ENCODE measurements at places on chromosomes 7 and 10.

- DNase-seq: no peak
Observed at GRCh38 chr10:120827251-120827875, 23.8 kb upstream of the WDR11 start.

GRCh38 chr10:21803374-21803773 is 200.2 kb downstream of the DNAJC1 start:
- DNase-seq: no peak

DNA sequence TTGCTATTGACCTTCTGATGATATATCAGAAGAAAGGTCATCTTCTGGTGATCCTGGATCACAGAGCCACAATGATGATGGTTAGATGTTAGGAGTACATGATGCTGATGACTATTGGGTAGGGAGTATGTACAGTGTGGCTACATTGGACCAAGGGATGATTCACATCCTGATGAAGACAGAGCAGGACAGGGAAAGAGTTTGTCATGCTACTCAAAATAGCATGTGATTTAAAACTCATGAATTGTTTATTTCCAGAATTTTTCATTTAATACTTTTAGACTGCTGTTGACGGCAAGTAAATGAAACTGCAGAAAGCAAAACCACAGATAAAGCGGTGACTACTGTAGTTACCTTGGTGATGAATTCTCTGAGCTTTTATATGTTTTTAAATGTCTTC is 397.3 kb downstream of the PPP1R3A start:
- no peak for DNase-seq

GRCh38 chr10:115052226-115052625 is 40.9 kb upstream of the ATRNL1 start:
- DNase-seq: no peak

DNA sequence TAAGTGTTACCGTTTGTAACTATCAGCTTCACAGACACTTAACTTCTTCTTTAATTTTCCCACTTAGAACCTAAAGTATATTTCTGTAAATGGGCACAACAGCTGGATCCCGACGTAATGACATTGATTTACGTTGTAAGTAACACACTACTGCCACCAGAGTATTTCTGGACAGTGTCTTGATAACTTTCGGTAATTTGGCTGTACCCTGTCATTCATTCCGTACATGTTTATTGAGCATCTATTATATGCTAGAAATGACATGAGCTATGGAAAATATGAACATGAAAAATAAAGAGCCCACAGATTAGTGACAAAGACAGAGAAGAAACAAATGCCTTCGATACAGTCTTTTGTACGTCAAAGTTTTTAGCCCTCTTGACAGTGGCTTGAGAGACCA is 291.4 kb downstream of the CCDC3 start:
- no peak for DNase-seq

GRCh38 chr10:119371704-119372663 is 164.6 kb downstream of the GRK5 start:
- no peak for DNase-seq

DNA sequence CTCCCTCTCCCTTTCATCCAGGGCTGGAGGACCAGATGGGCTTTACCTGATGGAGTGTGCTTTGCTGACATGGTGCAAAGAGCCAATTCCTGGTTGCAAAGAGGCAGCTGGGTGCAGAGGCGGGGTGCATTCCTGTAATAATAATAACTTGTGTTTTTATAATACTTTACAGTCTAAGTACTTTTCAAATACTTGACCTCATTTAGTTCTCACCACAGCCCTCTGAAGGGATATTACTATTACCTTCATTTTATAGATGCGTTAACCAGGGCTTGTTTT is 70.4 kb downstream of the TCF7L2 start:
- DNase-seq: no peak

GRCh38 chr10:119079599-119080520 is 757 bp downstream of the EIF3A start:
- DNase-seq: peak; percentile 93

DNA sequence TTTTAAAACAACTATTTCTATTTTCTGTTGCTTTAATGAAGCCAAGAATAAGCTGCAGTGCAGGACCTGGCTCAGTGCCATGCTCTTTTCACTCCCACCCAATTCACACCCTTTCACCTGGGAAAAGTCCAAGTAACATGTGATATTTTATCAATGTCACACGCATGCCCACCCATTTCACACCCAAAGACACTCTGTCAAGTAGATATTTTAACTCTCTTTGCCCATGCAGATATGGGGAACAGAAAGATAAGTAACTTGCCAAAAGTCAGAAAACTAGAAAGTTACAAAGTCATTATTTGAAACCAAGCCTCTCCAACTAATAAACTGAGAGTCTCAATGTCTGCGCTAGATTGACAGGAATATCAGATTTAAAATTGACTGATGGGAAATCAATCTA is 706.7 kb upstream of the PHF14 start:
- DNase-seq: no peak

- DNase-seq: no peak
Observed at GRCh38 chr10:69494626-69495558, 43.6 kb downstream of the TSPAN15 start.

GRCh38 chr7:75638594-75639070 is 100.1 kb downstream of the HIP1 start:
- peak; percentile 87 for DNase-seq

- DNase-seq: no peak
Observed at GRCh38 chr10:45404087-45404769, 30.2 kb downstream of the ALOX5 start.

- no peak for DNase-seq
Observed at GRCh38 chr7:44145479-44145968, 4.4 kb upstream of the MYL7 start.

DNA sequence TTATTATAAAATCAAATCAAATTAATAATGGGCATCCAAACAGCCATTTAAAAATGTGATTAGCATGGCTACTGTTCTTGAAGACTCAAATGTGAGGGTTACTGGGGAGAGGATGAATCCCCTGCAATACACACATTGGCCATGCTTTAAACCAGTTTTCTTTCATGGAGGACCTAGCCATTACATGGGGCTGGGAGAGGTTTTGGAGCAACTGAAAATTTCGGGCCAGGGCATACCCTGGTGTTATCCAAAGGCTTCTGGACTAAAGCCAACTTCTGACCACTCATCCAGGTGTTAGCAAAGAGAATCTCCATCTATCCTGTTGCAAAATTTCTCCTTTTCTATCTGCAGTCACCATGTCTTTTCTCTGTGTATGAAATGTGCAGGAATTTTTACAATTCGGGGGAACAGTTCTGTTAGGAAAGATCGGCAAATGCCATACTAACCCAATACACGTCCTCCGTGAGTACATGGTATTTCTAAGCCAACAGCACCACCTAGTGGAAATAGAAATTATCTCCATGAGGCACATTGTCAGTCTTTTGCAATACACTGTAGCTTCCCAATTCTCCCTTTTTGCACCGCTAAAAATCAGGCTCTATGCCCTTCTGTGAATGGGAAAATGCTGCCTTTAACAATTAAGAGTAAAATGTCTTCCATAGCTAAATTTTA is 47.0 kb upstream of the ZNF107 start:
- peak; percentile 14 for DNase-seq

- no peak for DNase-seq
Observed at GRCh38 chr7:24725554-24726241, 31.6 kb downstream of the GSDME start.

GRCh38 chr10:62475551-62475950 is 101.4 kb downstream of the ZNF365 start:
- no peak for DNase-seq

DNA sequence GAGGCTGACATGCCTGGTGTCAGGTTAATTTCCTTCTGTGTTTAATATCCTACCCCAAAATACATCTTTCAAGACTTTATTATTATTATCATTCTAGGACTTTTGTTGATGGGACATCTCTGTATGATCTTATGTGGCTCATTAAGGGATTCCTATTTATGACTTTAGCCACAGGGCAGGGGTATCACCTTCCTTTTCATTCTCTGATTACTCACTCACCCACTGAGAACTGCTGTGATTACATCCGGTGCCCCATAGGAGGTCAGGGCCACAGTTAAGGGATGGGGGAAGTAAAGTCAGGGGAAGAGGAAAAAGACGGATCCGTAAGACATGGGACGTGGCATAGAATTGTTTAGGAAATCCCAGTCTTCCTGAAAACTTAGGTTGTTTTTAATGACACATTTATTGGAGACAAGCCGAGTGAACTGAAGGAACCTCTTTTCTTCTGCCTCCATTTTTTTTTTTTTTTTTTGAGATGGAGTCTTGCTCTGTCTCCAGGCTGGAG is 61.0 kb upstream of the PITRM1 start:
- no peak for DNase-seq

DNA sequence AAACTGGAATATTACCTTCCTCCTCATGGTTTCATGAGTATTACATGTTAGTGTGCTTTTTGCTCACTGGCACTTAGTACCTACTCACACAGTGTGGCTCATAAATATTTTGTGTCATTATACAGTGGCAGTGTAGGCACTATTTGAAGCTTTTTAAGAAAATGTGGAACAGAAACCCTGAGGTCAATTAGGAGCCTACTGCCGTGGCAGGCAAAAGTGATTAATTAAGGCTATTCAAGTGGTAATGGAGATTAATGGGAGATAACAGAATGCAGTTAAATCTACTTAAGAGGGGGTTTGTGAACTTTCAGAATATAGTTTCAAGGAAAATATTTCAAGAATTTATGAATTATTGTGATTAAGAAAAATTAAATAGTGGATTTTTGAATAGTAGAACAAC is 277.6 kb downstream of the HGF start:
- no peak for DNase-seq

DNA sequence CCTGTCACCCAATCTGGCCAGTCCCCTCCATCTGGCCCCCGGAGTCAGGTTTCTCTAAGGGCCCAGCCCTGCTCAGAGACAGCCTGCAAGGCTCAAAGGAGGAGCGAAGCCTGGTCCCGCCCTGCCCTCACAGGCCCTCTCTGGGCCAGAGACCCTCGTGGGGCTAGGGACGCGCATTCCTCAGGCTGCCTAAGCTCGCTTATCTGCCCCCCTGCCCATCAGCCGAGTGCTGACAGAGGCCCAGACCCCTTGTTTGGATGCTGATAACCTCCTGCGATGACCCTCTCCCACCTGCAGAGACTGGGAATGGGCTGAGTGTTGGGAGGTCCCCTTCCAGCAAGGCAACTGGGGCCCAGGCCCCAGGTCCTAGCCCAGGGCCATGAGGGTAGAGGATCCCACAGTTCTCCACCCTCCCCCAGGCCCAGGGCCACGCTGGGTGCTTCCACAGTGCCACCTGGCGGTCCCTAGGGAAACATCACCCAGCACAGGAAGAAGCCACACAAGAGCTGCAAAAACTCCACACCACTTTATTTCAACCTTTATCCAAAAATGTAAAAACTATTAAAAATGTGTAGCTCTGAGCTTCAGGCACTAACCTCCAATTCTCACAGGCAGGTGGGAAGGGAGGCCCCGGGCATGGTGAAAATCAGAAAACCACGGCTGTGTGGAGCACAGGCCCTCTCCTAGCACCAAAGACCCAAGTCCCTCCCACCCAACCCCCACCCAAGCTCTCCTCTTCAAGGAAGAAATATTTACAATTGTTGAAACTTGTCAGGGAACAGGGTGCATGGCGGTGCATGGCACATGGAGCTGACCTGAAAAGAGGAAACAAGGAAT is 2.2 kb downstream of the NPM3 start:
- peak; percentile 91 for DNase-seq

GRCh38 chr10:108338146-108338545 is 1173.6 kb upstream of the SORCS1 start:
- no peak for DNase-seq
